ENCODE measurements at places on chromosomes 3 and 15.

GRCh38 chr3:179278932-179279693 lies 28.2 kb upstream of the KCNMB3 start:
- no peak for DNase-seq

DNA sequence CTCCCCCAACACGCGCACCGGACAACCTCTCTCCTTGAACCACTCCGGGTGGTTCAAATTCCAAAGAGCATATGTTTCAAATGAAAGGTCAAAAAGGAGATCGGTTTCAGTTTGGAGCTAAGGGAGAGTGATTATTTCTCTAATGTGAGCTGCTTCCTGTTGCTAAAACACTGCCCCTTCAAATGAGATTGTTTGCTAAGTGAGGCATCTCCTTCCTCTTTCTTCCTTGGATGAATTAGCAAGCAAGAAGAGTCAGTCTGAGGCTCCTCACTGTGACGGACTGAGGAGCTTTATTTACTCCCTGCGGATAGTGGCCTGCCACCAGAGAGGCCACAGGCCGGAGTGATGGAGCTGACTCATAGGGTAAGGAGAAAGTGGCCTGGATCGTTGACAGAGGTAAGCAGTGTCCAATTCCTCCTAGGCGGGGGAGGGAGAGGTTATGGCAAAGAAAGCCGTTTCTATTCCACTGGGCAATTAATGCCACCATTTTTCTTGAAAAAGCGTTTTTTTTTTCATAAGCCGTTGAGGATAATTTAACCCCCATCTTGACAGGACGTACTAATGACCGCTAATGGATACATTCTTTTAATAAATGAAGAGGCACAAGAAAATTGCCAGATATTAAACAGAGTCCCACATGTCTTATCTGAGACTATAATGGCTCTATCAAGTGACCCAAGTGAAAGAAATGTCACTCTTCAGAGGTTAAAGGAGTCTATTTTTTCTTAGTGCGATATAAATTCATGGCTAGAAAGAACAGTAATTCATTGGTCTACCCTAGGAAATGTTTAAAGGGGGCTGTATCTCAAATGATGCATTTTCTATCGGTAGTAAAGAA lies 167.0 kb upstream of the ANKRD28 start:
- DNase-seq, result no peak

DNA sequence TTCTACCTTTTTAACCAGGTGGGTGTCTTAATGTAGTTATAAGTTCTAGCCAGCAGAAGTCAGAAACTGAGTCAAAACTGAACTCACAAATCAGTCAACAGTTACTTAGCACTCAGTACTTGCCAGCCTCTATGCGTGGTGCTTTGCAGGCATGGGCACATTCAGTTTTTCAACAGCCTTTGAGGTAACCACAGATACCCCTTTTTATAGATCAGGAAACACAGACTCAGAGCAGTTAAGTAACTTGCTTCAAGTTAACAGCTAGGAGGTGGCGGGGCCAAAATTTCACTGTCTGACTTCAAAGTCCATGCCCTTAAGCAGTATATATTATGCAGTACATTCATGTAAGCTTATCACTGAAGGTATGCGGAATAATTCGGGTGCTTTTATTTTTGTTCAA lies 139.4 kb downstream of the FHIT start:
- no peak for DNase-seq

- DNase-seq, result peak; percentile 77
Measured at GRCh38 chr3:51340013-51340829, 44.9 kb upstream of the MANF start.

DNA sequence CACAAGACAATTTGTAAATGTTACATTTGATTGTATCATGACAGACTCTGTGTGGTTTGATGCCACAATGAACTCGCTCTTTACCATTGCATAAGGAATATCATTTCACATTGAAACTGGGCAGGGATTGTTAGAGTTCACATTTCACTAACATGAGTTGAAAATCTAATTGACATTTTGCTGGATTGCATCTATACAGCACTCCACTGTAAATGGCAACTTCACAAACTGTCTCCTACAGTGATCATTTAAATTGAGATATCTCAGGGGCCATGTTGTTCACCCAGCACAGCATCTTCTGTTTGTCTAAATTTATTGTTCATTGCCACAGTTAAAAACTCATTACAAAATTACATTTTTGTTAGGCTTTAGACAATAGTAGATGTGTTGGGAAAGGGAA lies 499.4 kb downstream of the GBE1 start:
- DNase-seq, result no peak

GRCh38 chr3:115836944-115837343 lies 213.6 kb downstream of the GAP43 start:
- peak; percentile 24 for DNase-seq

DNA sequence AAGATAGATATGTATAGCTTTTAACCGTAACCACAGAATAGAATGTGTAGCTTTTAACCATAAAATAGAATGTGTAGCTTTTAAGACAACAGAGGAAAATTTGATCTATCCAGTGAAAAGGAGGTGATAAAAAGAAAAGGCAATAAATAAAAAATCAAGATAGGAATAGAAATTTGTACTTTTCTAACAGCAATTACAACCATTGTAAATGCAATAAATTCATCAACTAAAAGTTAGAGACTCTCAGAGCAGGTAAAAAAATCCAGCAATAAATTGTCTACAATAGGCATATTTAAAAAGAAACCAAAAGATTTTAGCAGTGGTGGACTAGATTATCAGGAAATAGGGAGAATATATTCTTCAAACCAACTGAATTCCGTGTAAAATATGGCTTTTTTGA lies 63.8 kb upstream of the ABHD2 start:
- no peak for DNase-seq

- DNase-seq, result no peak
Measured at GRCh38 chr3:79817224-79817623, 49.4 kb upstream of the ROBO1 start.

- DNase-seq, result no peak
Measured at GRCh38 chr15:67074886-67075229, 9.5 kb downstream of the SMAD3 start.

GRCh38 chr3:158789592-158789991 lies 12.3 kb upstream of the MFSD1 start:
- peak; percentile 77 for DNase-seq

DNA sequence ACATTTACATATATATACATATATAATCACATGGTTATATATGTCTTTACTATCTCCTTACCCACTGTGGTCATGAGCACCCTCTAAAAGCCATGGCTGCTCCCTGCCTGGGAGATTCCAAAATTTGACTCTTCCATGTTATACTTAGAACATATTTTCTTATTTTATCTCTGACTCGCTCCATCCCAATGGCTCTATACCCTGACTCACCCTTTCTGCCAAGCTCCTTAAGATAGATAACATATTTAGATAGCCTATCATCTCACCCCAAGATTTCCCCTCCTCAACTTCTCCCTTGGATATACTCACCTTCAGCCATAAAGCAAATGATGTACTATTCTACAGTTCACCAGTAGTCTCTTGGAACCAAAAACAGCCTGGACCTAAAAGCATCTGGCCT lies 65.1 kb downstream of the CD200R1L start:
- DNase-seq, result no peak

All from A549 (cell line).